ENCODE measurements at places on chromosomes 6 and 20.
A peak's percentile ranks its signal among the peaks of the same experiment; 100 is the strongest.

DNA sequence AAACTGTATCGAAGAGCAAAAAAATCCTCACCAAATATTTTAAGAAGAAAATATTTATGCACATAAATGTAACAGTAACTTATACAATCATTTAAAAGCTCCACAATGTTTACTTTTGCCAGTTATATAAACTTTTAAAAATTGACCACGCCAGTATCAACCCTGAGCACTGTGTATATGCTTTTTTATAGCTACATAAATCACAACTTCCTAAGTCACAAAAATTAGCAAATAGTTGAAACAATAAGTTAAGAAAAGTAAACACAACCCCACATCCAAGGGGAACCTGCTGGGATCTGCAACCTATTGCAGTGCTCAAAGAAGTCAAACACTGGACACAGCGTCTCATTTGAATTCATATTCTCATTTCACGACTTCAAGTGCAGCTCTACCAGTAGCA, 89.8 kb upstream of the DST start:
- H3K27me3 ChIP-seq = no peaks in the 10 kb centered on the region
- peaks cover 13% of the 10 kb centered on the region for H3K4me1 ChIP-seq
- no peak overlapping the region for H3K27ac ChIP-seq
- H3K4me3 ChIP-seq = no peak overlapping the region
- H3K36me3 ChIP-seq = no peaks in the 10 kb centered on the region

DNA sequence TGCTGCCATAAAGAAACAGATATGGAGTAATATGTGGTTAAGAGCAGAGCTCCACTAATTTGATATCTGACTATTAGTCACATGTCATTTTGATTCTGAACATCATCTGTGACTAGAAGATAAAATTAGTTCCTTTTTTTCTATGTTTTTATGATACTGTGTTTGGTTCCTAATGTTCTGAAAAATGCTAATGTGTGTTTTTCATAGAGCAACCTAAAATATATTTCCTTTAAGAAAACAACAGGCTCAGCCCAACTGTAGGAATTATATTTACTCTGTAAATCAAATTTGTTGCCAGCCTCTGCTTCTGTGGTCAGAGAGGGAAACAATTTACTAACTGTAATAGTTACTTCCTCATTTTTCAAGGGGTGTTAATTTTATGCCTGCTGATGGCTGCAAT, 33.3 kb upstream of the TXLNB start:
- no peaks in the 10 kb centered on the region for H3K36me3 ChIP-seq
- peaks cover 17% of the 10 kb centered on the region for H3K4me1 ChIP-seq
- DNase-seq = no peak
- H3K4me3 ChIP-seq = no peak overlapping the region
- peak overlapping the region; percentile 80 for H3K27ac ChIP-seq

DNA sequence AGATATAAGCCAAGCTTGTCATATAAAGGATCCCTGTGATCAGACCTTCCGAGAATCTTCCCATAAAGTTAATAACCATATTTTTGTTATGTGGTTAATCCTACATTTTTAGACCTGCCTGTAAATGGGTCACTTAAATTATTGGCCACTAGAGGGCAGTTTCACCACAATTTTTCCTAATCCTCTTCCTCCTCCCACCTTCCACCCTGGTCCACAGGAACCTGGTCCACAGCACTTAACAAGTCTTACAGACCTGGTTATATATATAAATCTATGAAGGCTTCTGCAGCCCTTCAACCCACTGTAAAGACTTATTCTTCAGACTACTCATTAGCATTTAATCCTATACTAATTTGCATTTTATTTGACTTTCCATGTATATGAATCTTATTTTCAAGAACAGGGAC, 28.3 kb downstream of the MRS2 start:
- H3K27me3 ChIP-seq = no peaks in the 10 kb centered on the region
- no peak for DNase-seq
- H3K27ac ChIP-seq = no peak overlapping the region
- no peak overlapping the region for H3K4me3 ChIP-seq
- peaks cover 11% of the 10 kb centered on the region for H3K36me3 ChIP-seq
- no peaks in the 10 kb centered on the region for H3K4me1 ChIP-seq

GRCh38 chr6:159943101-159943632, 25.7 kb upstream of the IGF2R start:
- peaks cover 7% of the 10 kb centered on the region for H3K4me1 ChIP-seq
- H3K36me3 ChIP-seq = no peaks in the 10 kb centered on the region
- no peak overlapping the region for H3K4me3 ChIP-seq
- H3K27ac ChIP-seq = peak overlapping the region; percentile 56

- no peaks in the 10 kb centered on the region for H3K27me3 ChIP-seq
- no peak overlapping the region for H3K4me3 ChIP-seq
- peak; percentile 23 for DNase-seq
- H3K4me1 ChIP-seq = no peaks in the 10 kb centered on the region
Measured at GRCh38 chr6:126361832-126362440, 22.0 kb downstream of the CENPW start.

DNA sequence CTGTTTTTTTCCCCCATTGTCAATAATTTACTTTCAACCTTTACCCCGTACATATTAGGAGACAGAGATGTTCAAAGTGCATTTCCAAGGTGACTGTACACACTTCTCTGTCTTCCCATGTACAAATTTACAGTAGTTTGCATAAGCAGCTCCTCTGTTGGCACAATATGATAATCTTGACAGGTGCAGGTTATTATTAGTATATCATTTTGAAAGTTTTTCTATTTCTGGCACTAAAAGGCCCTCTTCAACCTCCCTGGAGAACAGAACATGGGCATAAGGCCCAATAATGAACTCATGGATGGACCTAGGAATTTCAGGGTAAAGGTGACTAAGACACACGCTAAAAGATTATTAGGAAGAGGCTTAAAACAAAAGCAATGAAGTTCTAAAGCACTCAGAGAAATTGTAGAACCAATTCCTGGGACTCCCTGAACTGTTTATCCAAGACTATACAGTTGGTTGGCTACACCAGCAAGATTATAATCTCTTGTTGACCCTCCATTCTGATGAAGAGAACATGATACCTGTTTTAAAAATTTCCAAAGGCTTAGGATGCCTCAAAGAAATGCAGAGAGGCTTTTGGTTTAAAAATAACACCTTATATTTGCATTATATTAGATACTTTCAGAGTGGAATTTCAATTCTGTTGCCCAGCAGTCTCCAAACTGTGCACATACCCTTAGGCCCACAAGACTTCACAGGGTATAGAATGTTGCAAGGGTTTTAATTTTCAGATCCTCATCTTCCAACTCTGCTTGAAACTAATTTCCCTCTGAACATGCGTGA, 1.1 kb downstream of the AIG1 start:
- no peak for DNase-seq
- peak overlapping the region; percentile 93 for H3K27ac ChIP-seq
- no peak overlapping the region for H3K4me3 ChIP-seq
- H3K4me1 ChIP-seq = peaks cover 9% of the 10 kb centered on the region
- no peaks in the 10 kb centered on the region for H3K36me3 ChIP-seq

GRCh38 chr6:129099696-129100095, 216.8 kb downstream of the LAMA2 start:
- DNase-seq = no peak
- H3K27me3 ChIP-seq = no peaks in the 10 kb centered on the region
- H3K4me1 ChIP-seq = no peaks in the 10 kb centered on the region
- no peak overlapping the region for H3K4me3 ChIP-seq
- no peaks in the 10 kb centered on the region for H3K36me3 ChIP-seq
- no peak overlapping the region for H3K27ac ChIP-seq

GRCh38 chr6:109892451-109893435, 85.4 kb upstream of the GPR6 start:
- no peaks in the 10 kb centered on the region for H3K36me3 ChIP-seq
- H3K27me3 ChIP-seq = no peaks in the 10 kb centered on the region
- DNase-seq = peak; percentile 64
- H3K4me3 ChIP-seq = no peak overlapping the region
- peak overlapping the region; percentile 83 for H3K27ac ChIP-seq
- H3K4me1 ChIP-seq = peaks cover 9% of the 10 kb centered on the region

DNA sequence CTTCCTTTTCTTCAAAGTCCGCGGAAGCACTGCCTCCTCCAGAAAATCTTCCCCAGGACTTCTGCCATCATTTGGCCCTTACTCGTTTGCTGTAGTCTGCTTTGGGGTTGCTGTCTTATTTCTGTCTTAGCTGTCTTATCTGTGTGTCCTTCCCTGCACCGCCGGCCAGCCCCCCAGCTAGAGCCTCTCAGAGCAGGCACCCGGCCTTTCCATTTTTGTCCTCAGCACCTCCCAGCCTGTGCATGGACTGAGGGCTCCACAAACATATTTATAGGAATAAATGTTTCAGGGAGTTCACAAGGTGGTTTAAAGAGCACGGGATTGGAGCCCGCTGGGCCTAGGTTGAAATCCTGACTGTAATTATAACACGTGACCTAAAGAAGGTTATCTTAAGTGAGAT, 8.1 kb downstream of the GLP1R start:
- H3K27ac ChIP-seq = no peak overlapping the region
- H3K4me3 ChIP-seq = no peak overlapping the region
- no peaks in the 10 kb centered on the region for H3K36me3 ChIP-seq
- H3K27me3 ChIP-seq = no peaks in the 10 kb centered on the region

GRCh38 chr20:49501917-49502316, 19.4 kb upstream of the KCNB1 start:
- DNase-seq = no peak
- H3K27me3 ChIP-seq = no peaks in the 10 kb centered on the region
- no peaks in the 10 kb centered on the region for H3K36me3 ChIP-seq
- H3K4me3 ChIP-seq = no peak overlapping the region
- no peaks in the 10 kb centered on the region for H3K4me1 ChIP-seq

- H3K27me3 ChIP-seq = no peaks in the 10 kb centered on the region
- H3K27ac ChIP-seq = no peak overlapping the region
- no peaks in the 10 kb centered on the region for H3K36me3 ChIP-seq
- no peak for DNase-seq
- H3K4me1 ChIP-seq = peaks cover 5% of the 10 kb centered on the region
Measured at GRCh38 chr20:48877304-48877703, 44.2 kb upstream of the ARFGEF2 start.

DNA sequence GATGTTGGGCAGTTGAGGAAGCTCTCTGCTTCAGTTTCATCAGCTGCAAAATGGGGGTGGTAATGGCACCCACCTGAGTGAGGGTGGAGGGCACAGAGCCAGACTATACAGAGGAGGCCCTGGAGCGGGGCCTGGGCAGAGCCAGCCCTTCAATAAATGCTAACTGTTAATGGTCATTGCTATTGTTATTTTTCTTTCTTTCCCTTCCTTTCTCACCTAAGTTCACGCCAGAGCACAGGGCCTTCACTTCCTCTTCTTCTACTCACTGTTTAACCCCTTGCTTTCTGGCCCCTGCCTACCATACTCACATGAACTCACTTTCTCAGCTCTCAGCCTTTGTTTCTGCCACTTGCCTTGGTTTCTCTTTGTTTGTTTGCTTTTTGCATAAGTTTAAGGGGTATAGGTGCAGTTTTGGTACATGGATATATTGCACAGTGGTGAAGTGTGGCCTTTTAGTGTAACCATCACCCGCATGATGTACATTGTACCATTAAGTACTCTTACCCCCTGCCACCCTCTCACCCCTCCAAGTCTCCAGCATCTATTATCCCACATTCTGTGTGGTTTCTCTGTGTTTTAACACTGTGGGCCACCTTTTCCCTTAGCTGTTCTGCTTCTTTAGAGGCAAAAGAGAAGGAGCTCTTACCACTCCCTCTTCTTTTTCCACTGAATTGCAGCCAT, 7.5 kb upstream of the RREB1 start:
- H3K27ac ChIP-seq = no peak overlapping the region
- H3K36me3 ChIP-seq = no peaks in the 10 kb centered on the region
- H3K27me3 ChIP-seq = no peaks in the 10 kb centered on the region
- H3K4me1 ChIP-seq = no peaks in the 10 kb centered on the region
- DNase-seq = no peak

- peak overlapping the region; percentile 37 for H3K4me3 ChIP-seq
- H3K36me3 ChIP-seq = no peaks in the 10 kb centered on the region
- no peaks in the 10 kb centered on the region for H3K4me1 ChIP-seq
- peaks cover 20% of the 10 kb centered on the region for H3K27me3 ChIP-seq
Measured at GRCh38 chr20:3092611-3093379, 8.3 kb upstream of the AVP start.

DNA sequence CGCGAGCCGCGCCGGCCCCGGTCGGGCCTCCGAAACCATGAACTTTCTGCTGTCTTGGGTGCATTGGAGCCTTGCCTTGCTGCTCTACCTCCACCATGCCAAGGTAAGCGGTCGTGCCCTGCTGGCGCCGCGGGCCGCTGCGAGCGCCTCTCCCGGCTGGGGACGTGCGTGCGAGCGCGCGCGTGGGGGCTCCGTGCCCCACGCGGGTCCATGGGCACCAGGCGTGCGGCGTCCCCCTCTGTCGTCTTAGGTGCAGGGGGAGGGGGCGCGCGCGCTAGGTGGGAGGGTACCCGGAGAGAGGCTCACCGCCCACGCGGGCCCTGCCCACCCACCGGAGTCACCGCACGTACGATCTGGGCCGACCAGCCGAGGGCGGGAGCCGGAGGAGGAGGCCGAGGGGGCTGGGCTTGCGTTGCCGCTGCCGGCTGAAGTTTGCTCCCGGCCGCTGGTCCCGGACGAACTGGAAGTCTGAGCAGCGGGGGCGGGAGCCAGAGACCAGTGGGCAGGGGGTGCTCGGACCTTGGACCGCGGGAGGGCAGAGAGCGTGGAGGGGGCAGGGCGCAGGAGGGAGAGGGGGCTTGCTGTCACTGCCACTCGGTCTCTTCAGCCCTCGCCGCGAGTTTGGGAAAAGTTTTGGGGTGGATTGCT, 1.3 kb downstream of the VEGFA start:
- H3K27ac ChIP-seq = peak overlapping the region; percentile 84
- H3K36me3 ChIP-seq = no peaks in the 10 kb centered on the region
- peak; percentile 93 for DNase-seq
- peak overlapping the region; percentile 73 for H3K4me3 ChIP-seq
- peaks cover 53% of the 10 kb centered on the region for H3K4me1 ChIP-seq

GRCh38 chr6:168180548-168181011, 101.6 kb upstream of the FRMD1 start:
- H3K4me3 ChIP-seq = no peak overlapping the region
- H3K36me3 ChIP-seq = no peaks in the 10 kb centered on the region
- no peaks in the 10 kb centered on the region for H3K27me3 ChIP-seq
- no peaks in the 10 kb centered on the region for H3K4me1 ChIP-seq
- no peak for DNase-seq

DNA sequence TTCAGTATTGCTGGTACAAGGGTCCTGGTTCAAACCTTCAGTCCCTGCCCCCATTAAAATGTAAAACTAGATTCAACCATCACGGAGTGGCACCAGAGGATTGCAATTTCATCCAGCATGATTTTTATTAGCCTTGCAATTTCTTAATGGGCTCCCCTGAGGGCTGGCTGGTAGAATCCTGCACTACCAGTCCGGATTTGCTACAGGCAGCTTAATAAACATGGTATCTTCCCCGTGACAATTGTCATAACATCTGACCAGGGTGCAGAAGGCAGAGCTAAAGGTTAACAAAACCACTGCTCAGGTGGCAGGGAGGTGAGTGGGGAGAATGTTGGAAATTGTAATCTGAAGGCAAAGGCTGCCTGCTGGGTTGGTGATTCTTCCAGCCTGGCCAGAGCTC, 94.5 kb downstream of the PKHD1 start:
- H3K4me1 ChIP-seq = no peaks in the 10 kb centered on the region
- no peak for DNase-seq
- no peaks in the 10 kb centered on the region for H3K27me3 ChIP-seq
- H3K4me3 ChIP-seq = no peak overlapping the region
